ENCODE measurements at places on chromosomes 7 and 10.

DNA sequence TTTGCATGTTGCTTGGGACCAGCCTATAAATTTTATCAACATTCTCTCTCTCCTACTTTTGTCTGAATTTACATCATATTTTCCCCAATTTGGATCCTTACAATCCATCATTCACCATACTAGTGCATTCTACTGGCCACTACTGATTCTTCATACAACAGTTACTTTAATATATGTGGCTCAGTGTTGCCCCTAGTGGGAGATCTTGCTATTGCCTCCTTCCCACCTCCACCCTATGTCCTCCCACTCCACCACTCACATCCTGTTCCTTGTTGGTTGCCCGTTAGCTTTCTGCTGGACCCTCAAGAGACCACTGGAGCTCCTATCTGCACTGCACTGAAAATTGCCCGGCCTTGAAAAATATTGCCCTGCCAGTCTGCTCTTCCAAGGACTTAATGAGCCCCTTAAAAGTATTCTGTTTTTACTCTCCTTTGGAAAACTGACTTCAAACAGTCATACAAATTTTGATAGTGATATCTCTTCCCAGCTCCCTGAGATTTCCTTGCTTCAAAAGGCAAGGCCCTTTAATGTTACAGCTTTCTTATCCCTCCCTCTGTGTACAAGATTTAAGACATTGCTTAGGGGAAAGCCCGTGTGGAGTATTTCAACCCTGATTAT lies 243.2 kb upstream of the TMEM229A start:
- DNase-seq: no peak

DNA sequence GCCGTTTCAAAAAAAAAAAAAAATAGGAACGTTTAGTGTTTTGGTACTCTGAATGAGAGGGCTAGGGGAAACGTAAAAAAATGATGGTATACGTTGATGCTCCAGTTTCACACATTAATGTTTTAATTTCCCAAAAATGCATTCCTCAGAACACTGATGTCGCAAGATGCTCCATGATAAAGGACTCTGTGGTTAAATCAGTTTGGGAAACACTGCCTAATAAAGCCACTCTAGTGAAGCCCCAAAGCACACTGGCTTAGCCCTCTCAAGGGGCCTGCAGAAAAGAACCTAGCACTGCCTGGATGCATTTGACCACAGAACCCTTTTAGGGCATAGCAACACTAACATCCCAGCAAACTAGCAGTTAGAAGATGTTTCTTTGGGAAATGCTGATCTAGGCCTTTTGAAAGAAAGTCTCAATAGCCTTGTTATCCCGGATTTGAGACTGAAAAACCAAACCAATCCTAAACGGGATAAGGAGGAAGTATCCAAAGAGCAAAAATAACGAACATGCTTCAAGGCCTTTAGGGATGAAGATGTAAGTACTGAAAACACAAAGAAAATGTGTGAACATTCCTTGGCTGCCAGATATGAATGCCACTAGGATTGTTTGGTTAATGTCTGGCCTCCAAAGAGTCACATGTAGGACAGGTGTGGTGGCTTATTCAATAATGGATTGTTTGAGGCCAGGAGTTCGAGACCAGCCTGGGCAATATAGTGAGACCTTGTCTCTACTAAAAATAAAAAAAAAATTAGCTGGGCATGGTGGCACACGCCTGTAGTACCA lies 11.0 kb downstream of the DLG5 start:
- DNase-seq: no peak

DNA sequence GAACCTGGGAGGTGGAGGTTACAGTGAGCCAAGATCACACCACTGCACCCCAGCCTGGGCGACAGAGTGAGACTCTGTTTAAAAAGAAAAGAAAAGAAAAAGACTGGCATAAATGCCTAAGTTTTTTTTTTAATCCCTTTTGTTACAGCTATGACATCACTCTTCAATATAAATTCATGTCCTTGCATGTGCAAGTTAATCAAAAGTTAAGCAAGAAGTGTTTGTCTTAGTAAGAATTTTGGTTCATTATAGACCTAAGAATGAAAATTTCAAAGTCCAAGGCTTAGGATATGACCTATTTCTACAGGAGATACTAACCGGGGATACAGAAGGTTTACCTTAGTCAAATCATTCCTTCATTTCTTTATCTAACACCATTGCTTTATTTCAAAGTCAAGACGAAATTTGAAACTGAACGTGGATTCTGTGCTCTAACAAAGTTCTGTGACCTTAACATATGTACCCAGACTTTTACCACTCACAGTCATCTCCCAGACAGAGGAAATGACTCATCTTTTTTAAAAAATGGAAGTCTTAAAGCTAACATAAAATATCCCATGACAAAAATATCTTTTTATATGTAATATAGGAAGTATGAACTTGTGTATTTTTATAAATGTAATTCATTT lies 29.3 kb upstream of the ITGB8 start:
- DNase-seq: peak; percentile 48

- peak; percentile 53 for DNase-seq
Observed at GRCh38 chr10:77111611-77112550, 525.7 kb downstream of the KCNMA1 start.

DNA sequence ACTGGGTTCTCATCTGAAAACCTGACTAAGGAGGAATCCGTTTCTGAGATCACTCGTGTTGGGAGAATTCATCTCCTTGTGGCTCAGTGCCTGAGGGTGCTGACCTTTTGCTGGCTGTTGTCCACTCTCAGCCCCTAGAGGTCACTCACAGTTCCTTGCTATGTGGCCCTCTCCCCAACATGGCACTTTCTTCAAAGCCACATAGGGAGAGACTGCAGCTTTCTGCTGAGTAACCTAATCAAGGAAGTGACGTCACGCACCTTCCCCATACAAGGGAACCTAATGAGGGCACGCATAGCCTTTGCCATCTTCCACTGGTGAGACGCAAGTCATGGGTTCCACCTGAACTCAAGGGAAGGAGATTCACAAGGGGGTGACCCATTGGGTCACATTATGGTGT lies 23.2 kb downstream of the STEAP1B start:
- no peak for DNase-seq

GRCh38 chr7:106952658-106953231 lies 87.7 kb downstream of the PIK3CG start:
- DNase-seq: no peak

- no peak for DNase-seq
Observed at GRCh38 chr7:138116892-138117291, 40.6 kb downstream of the AKR1D1 start.
